ENCODE measurements at places on chromosomes 5 and 9. TPM values are rescaled to one million over a fixed set of nuclear protein-coding genes. Genes with fewer than 3 reads are reported as not detected.

Gene ZFP37
- total RNA-seq = 1.1 TPM

- H3K4me1 ChIP-seq = no peaks in the 10 kb centered on the region
- H3K36me3 ChIP-seq = no peaks in the 10 kb centered on the region
- H3K4me3 ChIP-seq = no peak overlapping the region
- DNase-seq = no peak
Measured at GRCh38 chr5:82563745-82564144, 285.6 kb upstream of the RPS23 start.

DNA sequence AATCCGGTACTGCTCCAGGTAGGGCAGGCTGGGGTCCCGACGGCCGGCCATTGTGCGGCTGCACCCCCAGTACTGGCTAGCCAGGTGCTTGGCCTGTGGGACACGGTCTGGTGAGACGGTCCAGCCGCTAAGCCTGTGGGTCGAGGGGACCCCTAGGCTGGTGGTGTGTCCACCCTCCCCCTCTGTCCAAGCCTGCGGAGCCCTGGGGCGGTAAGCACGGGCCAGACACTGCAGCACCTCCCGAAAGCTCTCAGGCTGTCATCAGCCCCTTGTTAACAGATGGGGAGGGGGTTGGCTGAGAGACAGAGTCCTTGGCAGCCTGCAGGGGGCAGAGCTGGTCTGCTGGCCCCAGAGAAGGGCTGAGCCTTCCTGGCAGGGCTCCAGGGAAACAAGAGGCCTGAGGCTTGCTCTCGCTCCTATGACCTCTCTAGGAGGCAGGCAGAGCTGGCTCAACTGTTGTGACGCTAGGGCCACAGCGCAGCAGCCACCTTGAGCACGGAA lies 11.8 kb upstream of the MRNIP start:
- no peaks in the 10 kb centered on the region for H3K4me1 ChIP-seq
- H3K27ac ChIP-seq = no peak overlapping the region
- peaks cover 8% of the 10 kb centered on the region for H3K36me3 ChIP-seq
- H3K27me3 ChIP-seq = no peaks in the 10 kb centered on the region

- no peak for DNase-seq
- H3K27ac ChIP-seq = no peak overlapping the region
- no peak overlapping the region for H3K4me3 ChIP-seq
- H3K36me3 ChIP-seq = no peaks in the 10 kb centered on the region
- H3K4me1 ChIP-seq = no peaks in the 10 kb centered on the region
- H3K27me3 ChIP-seq = no peaks in the 10 kb centered on the region
Measured at GRCh38 chr5:154345255-154345952, 100.4 kb upstream of the SAP30L start.

DNA sequence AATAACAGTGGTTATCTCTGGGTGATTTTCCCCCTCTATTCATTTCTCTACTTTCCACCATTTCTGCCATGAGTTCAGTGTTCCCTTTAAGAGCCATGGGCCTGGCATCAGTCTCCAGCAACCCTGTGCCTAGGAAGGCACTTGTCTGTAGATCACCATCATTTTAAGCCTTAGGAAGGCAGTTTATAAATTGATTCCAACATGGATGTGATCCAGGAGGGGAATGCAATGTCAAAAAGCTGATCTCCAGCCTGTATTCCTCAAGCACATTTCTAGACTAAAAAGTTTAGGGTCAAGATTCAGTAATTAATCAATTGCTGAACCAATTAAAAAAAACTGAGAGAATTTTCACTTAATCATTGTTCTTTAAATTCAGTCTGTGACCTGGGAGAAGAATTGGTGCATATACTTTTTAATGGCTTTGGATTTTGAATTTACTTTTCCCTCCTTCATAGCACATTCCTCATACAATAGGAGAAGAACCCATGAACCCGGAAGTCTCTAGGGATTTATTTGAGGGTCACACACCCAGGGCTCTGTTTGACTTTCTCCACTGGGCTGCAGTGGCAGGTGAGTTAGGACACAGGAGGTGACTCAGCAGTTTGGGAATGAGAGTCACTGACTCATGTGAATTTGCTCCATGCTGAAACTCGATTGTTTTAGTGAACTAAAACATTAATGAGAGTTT lies 6.1 kb upstream of the ERMP1 start:
- DNase-seq = no peak
- H3K27ac ChIP-seq = peak overlapping the region; percentile 17
- no peaks in the 10 kb centered on the region for H3K27me3 ChIP-seq
- H3K36me3 ChIP-seq = no peaks in the 10 kb centered on the region

GRCh38 chr5:172351240-172351778 lies 67.7 kb upstream of the UBTD2 start:
- H3K4me3 ChIP-seq = no peak overlapping the region
- DNase-seq = no peak

Gene HRCT1
- total RNA-seq = not detected

Gene ANKRD18A
- 9.6 TPM for total RNA-seq

Gene KLHL3
- 1.9 TPM for total RNA-seq

GRCh38 chr9:6543204-6543603 lies 102.3 kb downstream of the GLDC start:
- no peaks in the 10 kb centered on the region for H3K36me3 ChIP-seq
- H3K27ac ChIP-seq = no peak overlapping the region
- H3K4me3 ChIP-seq = no peak overlapping the region
- no peak for DNase-seq
- no peaks in the 10 kb centered on the region for H3K4me1 ChIP-seq

Gene HRH2
- 0.33 TPM for total RNA-seq

DNA sequence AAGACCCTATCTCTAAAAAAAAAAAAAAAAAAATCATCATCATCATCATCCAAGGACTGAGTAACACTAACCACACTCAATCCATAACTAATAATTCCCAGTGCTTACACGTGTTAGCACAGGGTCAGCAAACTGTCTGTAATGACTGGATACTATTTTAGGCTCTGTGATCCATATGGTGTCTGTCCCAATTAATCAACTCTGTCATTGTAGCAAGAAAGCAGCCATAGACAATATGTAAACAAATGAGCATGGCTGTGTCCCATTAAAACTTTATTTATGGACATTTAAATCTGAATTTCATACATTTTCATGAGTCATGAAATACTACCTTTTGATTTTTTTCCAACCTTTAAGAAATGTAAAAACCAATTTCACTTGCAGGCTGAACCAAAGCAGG lies 148.4 kb downstream of the SIL1 start:
- DNase-seq = no peak
- no peaks in the 10 kb centered on the region for H3K27me3 ChIP-seq

DNA sequence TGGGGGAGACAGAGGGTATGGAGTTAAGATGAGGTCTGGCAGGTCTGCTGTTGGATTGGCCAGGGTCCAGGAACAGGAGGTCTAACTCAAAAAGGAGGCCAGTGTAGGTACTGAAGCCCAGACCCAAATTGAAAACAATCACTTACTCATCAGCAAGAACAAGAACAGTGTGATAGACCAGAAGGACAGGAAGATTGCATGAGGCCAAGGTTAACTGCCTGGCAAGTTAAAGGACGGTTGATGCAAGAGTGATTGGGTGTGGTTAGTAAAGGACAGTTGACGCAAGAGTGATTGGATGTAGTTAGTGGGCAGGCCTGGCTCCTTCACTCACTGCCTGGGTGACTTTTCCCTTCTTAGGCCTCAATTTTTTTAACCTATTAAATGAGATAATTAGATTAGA lies 132.6 kb downstream of the PDZD2 start:
- H3K4me3 ChIP-seq = no peak overlapping the region
- no peak for DNase-seq
- no peaks in the 10 kb centered on the region for H3K36me3 ChIP-seq
- no peaks in the 10 kb centered on the region for H3K4me1 ChIP-seq

DNA sequence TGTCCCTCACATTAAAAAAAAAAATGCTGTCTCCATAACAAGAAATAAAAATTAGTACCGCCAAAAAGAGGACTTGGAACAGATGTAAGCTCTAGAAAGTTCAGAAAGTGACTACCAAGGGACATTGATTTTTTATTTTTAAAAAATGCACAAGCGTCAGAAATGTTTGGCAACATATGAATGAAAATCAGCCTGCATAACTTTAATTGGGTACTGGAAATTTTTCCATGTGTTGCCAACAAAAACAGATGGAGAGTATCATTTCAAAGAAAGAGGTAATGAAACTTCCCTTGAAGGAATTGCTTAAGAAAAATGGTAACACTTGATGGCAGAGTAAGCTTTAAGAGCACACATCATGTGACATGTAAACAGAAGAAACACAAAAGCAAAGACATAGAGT lies 47.2 kb downstream of the OR2K2 start:
- no peaks in the 10 kb centered on the region for H3K36me3 ChIP-seq
- no peak for DNase-seq
- H3K4me3 ChIP-seq = no peak overlapping the region
- H3K27me3 ChIP-seq = no peaks in the 10 kb centered on the region
- H3K27ac ChIP-seq = no peak overlapping the region
- H3K4me1 ChIP-seq = no peaks in the 10 kb centered on the region

DNA sequence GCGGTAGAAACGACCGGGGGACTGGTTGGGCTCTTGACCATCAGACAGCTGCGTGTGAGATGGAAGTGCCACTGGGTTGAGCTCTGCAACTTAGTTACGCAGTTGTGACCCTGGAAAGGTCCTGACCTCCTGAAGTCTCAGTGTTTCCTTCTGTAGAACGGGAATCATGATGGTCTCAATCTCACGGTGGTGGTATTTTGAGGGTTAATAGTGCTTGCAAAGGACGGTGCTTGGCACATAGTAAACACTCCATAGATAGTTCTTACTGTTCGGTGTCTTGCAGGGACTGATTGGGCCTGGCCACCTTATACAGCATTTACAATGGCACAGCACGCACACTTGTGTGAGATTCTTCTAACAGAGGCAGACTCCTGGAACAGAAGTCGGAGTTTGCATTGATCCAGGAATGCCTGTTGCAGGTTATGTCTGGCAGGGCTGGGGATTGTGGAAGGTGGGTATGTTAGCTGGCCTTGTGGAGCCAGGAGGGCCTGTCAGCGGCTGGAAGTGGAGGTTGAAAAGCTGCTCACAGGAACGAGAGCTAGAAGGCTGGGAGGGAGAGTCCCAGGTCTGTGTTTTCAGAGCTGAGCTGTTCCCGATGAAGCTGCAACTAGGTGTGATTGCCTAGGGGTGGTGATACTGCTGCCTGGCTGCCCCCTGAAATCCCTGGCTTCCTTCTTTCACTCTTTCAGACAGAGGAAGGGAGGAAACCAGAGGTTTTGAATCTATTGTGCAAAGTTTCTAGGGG lies 962 bp upstream of the TXN start:
- peaks cover 15% of the 10 kb centered on the region for H3K4me1 ChIP-seq
- peak overlapping the region; percentile 76 for H3K4me3 ChIP-seq
- peak overlapping the region; percentile 73 for H3K27ac ChIP-seq

- no peaks in the 10 kb centered on the region for H3K27me3 ChIP-seq
- no peak overlapping the region for H3K4me3 ChIP-seq
- no peaks in the 10 kb centered on the region for H3K36me3 ChIP-seq
- H3K27ac ChIP-seq = no peak overlapping the region
- no peak for DNase-seq
- no peaks in the 10 kb centered on the region for H3K4me1 ChIP-seq
Measured at GRCh38 chr5:151063142-151063989, 17.5 kb downstream of the TNIP1 start.

DNA sequence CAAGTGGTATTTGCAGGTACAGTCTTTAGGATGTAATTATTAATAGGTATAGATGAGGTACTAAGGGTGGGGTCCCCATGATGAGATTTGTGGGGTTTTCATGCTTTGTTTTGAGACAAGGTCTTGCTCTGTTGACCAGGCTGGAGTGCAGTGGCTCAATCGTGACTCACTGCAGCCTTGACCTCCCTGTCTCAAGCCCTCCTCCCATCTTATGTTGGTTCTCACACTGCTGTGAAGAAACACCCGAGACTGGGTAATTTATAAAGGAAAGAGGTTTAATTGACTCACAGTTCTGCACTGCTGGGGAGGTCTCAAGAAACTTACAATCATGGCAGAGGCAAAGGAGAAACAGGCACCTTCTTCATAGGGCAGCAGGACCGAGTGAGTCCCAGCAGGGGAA lies 217.5 kb downstream of the CDK5RAP2 start:
- no peak overlapping the region for H3K27ac ChIP-seq
- H3K36me3 ChIP-seq = no peaks in the 10 kb centered on the region
- no peaks in the 10 kb centered on the region for H3K27me3 ChIP-seq

DNA sequence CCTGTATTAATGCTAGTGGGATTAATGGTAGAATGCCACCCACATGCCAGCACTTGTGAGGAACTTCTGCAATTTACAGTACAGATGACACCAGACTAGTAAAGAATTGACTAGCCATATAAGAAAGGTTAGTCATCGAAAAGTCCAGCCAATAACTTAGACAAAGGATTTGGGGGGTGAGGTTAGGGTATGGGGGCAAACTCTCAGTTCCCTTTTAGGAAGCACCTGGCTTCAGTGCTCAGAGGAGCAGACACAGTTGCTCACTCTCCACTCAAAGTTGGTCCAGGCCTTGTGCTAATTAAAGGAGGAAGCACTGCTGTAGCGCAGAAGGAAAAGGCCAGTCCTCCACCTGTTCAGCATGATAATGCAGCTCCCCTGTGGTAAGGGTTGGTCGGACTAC lies 25.2 kb downstream of the TGFBR1 start:
- H3K4me1 ChIP-seq = no peaks in the 10 kb centered on the region
- H3K27me3 ChIP-seq = no peaks in the 10 kb centered on the region
- no peaks in the 10 kb centered on the region for H3K36me3 ChIP-seq
- no peak overlapping the region for H3K27ac ChIP-seq
- no peak for DNase-seq

DNA sequence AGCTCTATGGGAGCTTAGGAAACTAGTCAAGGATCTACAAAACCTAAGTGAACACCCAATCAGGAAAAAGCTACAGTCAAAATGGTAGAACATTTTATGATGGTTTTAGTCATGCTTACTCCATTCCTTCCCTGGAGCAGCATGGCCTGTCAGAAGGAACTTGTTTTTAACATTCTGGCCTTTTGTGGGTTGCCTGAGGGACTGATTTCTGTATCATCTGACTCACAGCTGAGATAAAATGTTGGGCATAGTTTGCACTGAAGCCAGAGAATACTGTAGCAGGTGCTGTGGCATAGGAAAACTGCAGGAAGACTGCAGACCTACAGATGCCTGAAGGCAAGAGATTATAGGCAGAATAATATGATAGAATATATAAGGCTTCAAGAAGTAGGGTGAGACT lies 719.6 kb upstream of the GRAMD2B start:
- H3K4me3 ChIP-seq = no peak overlapping the region
- H3K27ac ChIP-seq = peak overlapping the region; percentile 75
- H3K4me1 ChIP-seq = peaks cover 21% of the 10 kb centered on the region
- no peaks in the 10 kb centered on the region for H3K36me3 ChIP-seq
- H3K27me3 ChIP-seq = no peaks in the 10 kb centered on the region

DNA sequence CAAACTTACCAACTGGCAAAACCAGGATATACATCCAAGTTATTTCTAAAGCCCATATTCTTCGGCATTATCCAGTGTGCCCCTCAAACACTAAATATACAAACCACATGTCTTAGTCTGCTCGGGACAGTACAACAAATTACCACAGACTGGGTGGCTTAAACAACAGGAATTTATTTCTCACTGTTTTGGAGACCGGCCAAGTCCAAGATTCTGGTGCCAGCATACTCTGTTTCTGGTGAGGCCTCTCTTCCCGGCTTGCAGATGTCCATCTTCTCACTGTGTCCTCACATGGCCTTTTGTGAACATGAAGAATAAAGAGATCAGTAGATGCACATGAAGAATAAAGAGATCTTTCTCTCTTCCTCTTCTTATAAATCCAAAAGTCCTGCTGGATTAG lies 12.9 kb upstream of the SLCO6A1 start:
- no peak for DNase-seq
- no peak overlapping the region for H3K4me3 ChIP-seq
- no peaks in the 10 kb centered on the region for H3K4me1 ChIP-seq
- H3K27ac ChIP-seq = no peak overlapping the region
- H3K36me3 ChIP-seq = no peaks in the 10 kb centered on the region

GRCh38 chr5:135632798-135633197 lies 54.0 kb upstream of the CXCL14 start:
- H3K27me3 ChIP-seq = peaks cover 2% of the 10 kb centered on the region
- H3K4me3 ChIP-seq = no peak overlapping the region
- no peaks in the 10 kb centered on the region for H3K4me1 ChIP-seq
- H3K36me3 ChIP-seq = no peaks in the 10 kb centered on the region

All from Panc1 (cell line).